ENCODE measurements at places on chromosomes 1 and 21. TPM values are rescaled to one million over a fixed set of nuclear protein-coding genes. Genes with fewer than 3 reads are reported as not detected.

GRCh38 chr1:191460234-191460633 is 698.0 kb upstream of the RGS18 start:
- no peaks in the 10 kb centered on the region for H3K4me1 ChIP-seq
- H3K27me3 ChIP-seq, result no peaks in the 10 kb centered on the region
- ATAC-seq, result no peak
- H3K36me3 ChIP-seq, result no peaks in the 10 kb centered on the region
- H3K27ac ChIP-seq, result no peak overlapping the region
- H3K4me3 ChIP-seq, result no peak overlapping the region

DNA sequence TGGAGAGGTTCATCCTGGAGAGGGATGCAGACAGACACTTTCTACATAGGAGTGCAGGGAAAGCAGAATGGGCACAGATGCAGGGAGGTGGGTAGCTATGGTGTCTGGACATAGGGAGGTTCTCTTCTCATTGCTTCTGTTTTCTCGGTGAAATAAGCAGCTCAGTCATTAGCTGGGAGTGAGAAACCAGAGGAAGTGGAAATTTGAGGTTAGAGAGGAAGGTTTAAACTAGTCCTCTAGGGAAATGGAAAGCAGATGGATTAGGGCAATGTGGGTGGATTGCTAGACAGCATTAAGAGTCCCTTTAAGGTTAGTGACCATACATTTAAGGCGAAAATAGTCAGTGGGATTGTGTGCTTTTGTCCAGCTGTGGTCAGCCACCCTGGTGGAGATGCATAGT is 39.6 kb downstream of the MPZL1 start:
- peaks cover 19% of the 10 kb centered on the region for H3K4me1 ChIP-seq
- no peaks in the 10 kb centered on the region for H3K27me3 ChIP-seq
- H3K4me3 ChIP-seq, result no peak overlapping the region
- peak overlapping the region; percentile 2 for H3K27ac ChIP-seq
- no peaks in the 10 kb centered on the region for H3K36me3 ChIP-seq
- no peak for ATAC-seq

DNA sequence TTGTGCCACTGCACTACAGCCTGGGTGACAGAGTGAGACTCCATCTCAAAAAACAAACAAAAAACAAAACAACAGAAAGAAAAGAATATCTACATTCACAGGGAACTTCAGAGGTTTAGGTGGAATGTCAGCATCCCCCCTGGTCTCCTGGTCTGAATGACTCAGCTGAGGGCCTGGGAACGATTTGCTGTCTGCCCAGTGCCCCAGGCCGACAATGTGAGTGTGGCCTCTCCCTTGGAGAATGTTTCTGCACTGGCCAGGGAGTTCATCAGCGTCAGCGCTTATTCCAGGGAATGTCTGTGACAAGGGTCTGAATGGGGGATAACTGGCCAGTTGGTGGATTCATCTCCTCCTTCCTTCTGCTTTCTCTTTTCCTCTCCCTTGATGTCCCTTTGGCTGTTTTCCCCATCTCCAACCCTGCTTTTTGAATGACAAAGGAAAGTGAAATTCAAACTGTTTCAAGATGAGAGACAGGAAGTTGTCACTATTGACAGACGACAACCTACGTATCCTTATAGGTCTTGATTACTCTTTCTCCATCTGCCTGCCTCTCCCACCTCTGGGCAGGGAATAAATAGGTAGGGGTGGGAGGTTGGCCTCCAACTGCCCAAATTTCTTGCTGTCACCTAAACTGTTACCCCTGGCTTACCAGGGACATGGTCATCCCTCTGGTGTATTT is 213.1 kb downstream of the HHAT start:
- no peaks in the 10 kb centered on the region for H3K27me3 ChIP-seq
- H3K36me3 ChIP-seq, result no peaks in the 10 kb centered on the region
- ATAC-seq, result peak; percentile 26

DNA sequence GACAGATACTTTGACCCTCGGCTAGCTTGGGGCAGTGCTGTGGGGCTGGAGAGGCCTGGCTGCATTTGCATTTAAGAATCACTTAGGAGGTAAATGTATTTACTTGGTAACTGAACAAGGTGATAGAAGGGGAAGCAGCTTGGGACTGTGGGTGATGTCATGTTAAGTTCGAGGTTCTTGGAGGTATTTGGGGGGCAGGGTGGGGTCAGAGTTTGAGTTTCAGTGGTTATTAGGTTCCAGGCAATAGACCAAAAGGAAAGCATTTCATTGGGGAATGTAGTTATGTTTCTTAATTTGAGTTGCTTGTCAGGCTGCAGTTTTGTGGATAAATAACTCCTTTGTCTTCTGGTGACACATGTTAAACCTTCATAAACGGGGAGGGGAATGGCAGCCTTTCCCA is 2.4 kb upstream of the FAM78B start:
- H3K27ac ChIP-seq, result no peak overlapping the region
- H3K4me1 ChIP-seq, result no peaks in the 10 kb centered on the region
- no peak overlapping the region for H3K4me3 ChIP-seq
- peaks cover 10% of the 10 kb centered on the region for H3K27me3 ChIP-seq
- no peaks in the 10 kb centered on the region for H3K36me3 ChIP-seq
- no peak for ATAC-seq

- H3K27ac ChIP-seq, result no peak overlapping the region
- H3K4me1 ChIP-seq, result no peaks in the 10 kb centered on the region
- ATAC-seq, result no peak
- peaks cover 13% of the 10 kb centered on the region for H3K27me3 ChIP-seq
- no peak overlapping the region for H3K4me3 ChIP-seq
Observed at GRCh38 chr1:17874231-17874630, 119.1 kb downstream of the ACTL8 start.

DNA sequence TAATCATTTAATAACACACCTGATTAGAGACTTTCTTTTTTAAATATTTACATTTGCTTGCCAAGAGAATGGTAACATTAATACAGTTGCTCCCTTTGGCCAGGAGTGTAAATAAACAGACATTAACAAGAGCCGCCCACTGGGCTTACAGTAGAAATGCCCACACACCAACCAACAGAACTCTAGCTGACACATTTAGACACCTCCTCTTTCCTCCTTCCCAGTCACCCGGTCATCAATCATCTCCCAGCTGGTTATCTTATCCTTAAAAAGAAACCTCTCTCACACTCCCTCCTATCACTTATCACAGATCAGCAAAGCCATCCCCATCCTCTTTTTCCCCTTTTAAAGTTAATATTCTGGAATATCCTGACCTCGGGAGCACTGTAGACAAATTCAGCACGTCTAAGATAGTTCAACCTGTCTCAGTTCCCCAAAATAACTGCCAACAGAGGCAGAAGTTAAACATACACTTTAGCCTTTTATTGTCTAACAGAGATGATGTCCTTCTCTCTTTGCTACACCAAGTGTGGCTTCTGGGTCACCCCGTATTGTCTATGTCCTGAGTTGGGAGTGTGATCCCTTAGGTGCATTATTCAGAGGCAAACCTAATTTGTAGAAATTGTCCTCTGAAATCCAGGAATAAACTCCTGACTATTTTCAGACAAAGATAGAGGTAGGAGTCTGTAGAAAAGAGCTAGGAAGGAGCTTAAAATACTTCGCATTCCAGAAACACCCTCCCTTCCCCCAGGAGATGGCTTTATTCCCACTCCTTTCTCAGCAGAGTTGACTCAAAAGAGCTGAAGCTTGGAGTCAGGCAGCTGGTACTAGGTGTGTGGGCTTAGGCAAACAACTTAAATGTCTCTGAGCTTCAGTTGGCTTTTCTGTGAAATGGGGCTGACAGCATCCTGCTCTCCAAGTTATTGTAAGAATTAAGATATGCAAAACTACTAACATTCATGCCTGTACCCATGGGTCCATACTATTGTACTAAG is 8.8 kb downstream of the MYCL start:
- no peaks in the 10 kb centered on the region for H3K36me3 ChIP-seq
- H3K27me3 ChIP-seq, result peaks cover 37% of the 10 kb centered on the region
- no peak overlapping the region for H3K27ac ChIP-seq
- no peaks in the 10 kb centered on the region for H3K4me1 ChIP-seq
- H3K4me3 ChIP-seq, result no peak overlapping the region

- no peaks in the 10 kb centered on the region for H3K27me3 ChIP-seq
- ATAC-seq, result no peak
- H3K36me3 ChIP-seq, result no peaks in the 10 kb centered on the region
- H3K4me1 ChIP-seq, result peaks cover 5% of the 10 kb centered on the region
- H3K4me3 ChIP-seq, result no peak overlapping the region
Observed at GRCh38 chr1:53419034-53419433, 40.2 kb upstream of the DMRTB1 start.

DNA sequence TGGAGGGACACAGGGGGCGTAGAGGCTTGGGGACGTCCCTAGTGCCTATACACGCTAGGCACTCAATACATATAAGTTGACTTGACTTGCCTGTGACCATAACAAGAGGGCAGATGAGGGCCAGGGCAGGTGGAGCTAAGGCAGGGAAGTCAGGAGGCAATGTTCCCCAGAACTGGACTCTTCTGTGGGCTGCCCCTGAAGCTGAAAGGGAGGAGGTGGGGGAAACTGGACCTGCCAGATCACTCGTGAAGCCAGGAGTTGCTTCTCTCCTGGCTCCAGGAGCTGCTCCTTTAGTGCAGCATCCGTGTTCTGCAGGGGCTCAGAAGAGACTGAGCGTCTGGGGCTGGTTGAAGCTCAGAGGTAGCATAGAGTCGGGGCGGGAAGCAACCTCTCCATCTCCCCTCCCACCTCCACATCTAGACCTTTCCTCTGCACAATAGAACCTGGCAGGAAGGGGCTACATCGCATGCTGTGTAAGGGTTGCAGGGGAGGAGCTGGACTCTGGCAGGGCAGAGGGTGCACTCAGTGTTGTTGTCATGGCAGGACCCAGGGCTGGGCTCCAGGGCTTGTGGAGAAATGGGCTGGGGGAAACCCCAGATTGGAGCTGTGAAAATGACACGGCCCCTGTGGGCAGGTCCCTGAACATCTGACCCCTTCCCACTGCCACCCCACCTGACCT is 2.9 kb upstream of the SEMA4A start:
- peak; percentile 20 for ATAC-seq
- no peak overlapping the region for H3K27ac ChIP-seq
- H3K4me1 ChIP-seq, result peaks cover 43% of the 10 kb centered on the region
- H3K4me3 ChIP-seq, result no peak overlapping the region

DNA sequence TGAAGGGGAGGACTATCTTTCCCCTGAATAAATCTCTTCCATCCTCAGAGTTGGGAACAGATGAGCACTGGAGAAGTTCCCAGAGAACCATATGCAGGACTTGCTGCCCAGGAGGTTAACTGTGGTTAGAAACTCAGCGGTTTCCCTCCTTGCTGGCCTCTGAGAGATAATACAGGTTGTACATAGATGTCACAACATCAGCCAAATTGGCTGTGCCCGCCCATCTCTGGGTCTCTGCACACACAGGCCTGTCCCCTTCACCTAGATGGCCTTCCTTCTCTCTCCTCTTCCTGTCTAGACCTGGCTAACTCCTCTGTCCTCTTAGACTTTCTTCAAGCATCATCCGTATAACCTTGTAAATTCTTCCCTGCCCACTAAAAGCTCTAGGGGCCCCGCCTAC is 5.7 kb downstream of the RGS5 start:
- no peaks in the 10 kb centered on the region for H3K4me1 ChIP-seq
- no peak overlapping the region for H3K4me3 ChIP-seq
- H3K36me3 ChIP-seq, result no peaks in the 10 kb centered on the region

CYP4A11 gene
- not detected for total RNA-seq

GJA8 gene
- not detected for total RNA-seq

EDARADD gene
- total RNA-seq, result 0.95 TPM

All from activated T-helper 17 cell treated with anti-CD3 and anti-CD28 coated beads, Interleukin-2, amount 50 U/mL, for 72 hours (primary cell).